ENCODE measurements at places on chromosomes 2 and 18.

DNA sequence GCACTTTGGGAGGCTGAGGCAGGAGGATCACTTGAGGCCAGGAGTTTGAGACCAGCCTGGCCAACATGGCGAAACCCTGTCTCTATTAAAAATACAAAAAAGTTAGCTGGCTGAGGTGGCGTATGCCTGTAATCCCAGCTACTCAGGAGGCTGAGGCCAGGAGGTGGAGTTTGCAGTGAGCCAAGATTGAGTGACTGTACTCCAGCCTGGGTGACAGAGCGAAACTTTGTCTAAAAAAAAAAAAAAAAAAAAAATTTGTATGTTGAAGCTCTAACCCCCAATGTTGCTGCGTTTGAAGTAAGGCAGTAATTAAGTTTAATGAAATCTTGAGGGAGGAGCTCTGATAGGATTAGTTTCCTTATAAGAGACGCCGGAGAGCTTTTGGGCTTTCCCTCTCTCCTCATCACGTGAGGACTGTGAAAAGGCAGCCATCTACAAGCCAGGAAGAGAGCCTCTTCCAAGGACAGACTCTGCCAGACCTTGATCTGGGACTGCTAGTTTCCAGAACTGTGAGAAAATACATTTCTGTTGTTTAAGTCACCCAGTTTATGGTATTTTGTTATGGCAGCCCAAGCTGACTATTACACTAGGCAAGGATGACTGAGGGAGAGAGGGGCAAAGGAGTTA, 11.5 kb upstream of the PNPT1 start:
- DNase-seq: no peak

DNA sequence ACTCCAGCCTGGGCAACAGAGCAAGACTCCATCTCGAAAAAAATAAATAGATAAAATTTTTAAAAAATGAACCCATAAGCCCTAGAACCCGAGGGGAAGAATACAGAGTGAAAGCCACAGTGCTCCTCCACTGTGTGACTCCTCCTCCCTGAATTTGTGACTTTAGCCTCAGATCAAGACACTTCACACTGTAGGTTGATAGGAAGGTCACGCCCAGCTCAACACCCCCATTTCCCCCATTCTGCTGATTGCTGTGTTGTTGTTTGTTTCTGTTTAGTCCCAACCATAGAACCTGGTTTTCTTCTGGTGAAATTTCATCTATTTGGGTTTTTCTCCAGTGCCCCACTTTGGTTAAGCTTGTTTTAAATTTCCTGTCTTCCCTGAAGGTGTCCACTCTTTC, 102.2 kb downstream of the VIT start:
- DNase-seq: no peak

GRCh38 chr2:68466361-68466777, 725 bp downstream of the FBXO48 start:
- no peak for DNase-seq

DNA sequence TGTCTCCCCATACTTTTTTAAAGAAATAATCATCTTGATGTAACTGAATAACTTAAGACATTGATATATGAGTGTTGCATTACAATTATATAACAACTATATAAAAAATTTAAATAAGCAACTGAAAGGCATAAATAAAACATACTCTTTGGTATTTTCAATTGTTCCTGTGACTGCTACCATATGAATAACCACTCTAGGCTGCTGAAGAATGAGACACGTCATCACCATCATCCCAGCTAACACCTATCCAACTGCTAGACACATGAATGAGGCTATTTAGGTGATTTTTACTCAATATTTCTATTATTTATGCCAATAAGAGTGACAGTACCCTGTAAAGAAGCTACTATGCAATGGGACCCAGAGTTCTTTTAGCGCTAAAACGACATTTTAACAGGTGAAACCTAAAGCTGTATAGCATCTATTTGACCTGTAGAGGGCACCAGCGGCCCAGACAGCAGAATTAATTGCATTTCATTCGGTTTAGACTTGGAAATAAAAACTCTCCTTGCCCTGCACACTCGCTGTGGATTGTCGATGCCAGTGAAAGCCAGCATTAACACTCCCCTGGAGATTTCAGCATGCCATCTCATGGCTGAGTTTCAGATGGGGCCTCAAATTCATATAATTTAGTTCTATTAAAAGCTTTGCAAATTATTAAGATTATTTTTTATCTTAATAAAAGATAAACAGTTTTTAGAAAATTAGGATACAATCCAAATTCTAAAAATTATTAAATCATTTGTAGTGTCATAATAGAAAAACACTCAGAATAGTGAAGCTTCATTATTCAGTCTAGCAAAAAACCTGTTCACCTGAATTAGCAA, 89.4 kb upstream of the MAP2 start:
- DNase-seq: peak; percentile 81

- DNase-seq: no peak
Observed at GRCh38 chr2:239268082-239268481, 132.7 kb downstream of the HDAC4 start.

DNA sequence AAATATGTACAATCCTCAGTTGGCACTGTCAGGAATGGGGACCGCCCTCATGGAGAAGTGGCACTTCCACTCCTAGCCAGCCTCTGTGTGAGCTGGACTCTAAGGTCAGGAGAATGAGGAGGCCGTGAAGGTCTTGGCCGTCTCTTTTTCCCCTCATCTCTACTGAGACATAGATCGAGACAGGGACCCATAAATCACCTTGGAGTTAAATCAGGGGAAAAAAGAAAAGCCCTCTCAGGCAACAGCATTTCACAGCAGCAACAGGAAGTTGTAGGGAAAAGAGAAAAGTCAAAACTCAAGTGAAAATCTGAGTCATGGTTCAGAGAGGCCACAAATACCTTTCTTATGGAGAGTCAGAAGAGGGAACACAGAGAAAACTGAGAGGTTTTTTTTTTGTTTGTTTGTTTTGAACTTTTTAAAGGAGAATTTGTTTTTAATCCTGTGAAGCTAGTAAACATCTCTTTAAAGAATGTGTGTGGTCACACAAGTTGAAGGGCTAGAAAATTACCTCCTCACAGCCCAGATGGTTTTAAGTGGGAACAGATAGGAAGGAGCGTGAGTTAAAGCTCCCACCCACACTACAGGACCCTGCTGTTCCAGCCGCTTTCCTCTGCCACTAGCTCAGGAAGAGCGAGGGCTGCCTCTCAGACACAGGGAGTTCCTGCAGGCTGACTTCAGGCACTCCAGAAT, 30.6 kb upstream of the CYP1B1 start:
- no peak for DNase-seq

DNA sequence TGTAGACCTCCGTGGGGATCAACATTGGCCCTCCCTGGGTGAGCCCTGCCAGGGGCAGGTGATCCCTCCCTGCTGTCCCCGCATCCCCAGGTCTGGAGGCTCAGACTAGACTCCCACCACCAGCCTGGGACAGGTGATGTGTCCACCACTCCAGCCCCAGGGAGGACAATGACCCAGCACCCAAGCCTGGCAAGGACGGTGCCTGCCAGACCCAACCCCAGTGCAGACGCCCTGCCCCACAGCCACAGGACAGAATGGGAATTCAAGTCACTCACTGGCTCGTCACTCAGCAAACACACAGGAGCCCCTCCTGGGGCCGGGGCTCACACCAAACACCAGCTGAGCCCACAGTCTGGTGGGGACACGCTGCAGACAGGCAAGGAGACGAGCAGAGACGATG, 239.7 kb downstream of the ATAD2B start:
- DNase-seq: no peak

DNA sequence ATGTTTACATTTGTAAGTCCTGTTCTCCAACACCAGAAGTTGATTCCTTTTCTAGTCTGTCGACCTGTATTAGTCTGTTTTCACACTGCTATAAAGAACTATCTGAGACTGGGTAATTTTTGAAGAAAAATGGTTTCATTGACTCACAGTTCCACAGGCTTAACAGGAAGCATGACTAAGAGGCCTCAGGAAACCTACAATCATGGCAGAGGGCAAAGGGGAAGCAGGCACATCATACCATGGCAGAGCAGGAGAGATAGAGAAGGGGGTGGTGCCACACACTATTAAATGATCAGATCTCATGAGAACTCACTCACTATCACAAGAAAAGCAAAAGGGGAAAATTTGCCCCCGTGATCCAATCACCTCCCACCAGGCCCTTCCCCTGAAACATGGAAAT, 112.8 kb upstream of the MAP3K20 start:
- DNase-seq: no peak

GRCh38 chr18:12750715-12751502, 48.1 kb downstream of the PSMG2 start:
- DNase-seq: no peak

DNA sequence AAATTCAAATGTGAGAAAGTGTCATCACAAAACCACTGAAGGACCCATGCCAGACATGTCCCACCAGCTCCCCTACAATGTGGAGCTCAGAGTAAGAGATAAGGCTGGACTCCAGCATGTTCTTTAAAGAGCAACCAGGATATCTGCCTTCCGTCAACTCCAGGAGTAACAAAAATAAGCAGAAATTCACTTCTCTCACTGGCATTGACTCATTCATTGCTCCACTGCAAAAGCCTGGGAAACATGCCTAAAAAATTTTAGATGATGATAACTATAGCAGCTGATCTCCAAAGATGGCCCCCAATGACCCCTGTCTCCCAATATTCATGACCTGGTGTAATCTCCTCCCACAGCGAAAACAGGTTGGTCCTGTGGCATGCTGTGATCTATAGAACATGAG, 314.5 kb downstream of the NCKAP5 start:
- no peak for DNase-seq

DNA sequence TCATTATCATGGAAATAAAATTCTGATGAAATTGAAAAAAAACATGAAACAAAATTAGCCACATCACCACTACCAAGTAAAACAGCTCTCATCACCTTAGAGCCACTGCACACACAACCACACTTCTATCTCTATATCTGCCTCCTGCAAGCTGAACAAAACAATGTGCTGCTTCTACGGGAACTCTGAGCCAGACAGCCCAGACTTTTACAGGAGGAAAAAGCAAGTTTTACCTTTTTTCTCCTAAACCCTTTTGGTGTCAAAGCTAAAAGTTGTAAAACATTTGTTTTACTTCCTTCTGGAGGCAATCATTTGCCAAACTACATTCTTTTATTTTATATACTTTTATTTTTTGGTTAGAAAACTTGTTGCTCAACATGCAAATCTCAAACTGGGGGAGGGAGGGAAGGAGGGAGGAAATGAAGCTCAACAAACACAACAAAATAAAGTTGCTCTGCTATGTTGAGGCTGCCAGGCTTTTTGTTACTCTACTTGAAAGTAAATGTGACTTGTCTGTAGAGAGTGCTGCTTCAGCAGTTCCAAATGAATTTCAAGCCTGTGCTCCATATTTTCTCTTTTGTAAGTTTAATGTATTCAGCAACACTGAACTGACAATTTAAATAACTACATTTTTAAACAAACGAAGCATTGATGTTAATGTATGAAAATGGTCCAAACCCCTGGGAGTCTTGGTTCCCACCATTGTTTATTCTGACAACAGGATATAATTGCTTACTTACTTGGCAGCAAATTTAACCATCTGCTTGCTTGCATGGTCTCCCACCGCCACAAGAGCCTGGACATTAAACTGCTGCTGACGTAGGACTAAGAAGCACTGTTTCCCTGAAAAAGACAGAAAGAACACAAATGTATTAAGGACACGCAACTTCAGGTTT, 24.5 kb downstream of the DARS1 start:
- DNase-seq: peak; percentile 67

DNA sequence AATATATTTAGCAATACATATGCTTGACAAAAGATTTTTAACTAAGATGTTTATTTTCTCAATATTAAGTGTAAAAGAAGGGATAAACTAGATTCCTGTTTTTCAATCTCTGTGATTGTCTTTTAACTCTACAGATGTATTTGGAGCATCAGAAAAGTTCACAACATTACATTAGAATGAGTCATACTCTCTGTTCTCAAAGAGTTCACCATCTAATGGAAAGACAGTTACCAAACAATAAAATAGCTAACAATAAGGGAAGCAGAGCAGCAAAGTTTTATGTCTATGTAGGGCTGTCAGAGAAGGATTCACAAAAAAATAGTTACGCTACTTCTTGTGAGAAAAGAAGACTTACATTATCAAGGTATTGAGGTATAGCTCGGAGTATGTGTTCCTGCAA, 109.2 kb upstream of the MAP2 start:
- no peak for DNase-seq

- DNase-seq: no peak
Observed at GRCh38 chr2:27251766-27252165, 11.1 kb downstream of the SLC30A3 start.

DNA sequence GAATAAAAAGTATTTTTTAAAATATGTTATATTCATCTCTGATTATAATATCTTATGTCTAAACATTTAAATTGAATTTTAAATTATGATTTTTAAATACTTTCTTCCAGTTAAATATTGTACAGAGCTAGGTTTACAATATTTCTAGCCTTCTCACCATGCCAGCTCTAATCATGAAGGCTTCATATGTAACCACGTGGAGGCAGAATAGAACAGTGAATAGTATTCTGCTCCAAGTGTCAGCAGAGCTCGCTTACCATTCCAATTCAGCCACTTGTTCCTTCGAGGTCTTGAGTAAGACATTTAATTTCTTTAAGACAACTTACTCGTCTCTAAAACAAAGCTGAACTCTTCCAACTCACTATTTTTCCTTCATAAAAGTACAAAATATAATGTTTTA, 871.8 kb downstream of the SUCLG1 start:
- no peak for DNase-seq

Measured in NCI-H748 treated with DMSO at 0.1 percent for 48 hours (cell line).